Renal cortex interstitium (tissue), 15 donors: ENCODE measurements at places on chromosomes 11 and 22. TPM values are rescaled to one million over a fixed set of nuclear protein-coding genes. Genes with fewer than 3 reads are reported as not detected.

DNA sequence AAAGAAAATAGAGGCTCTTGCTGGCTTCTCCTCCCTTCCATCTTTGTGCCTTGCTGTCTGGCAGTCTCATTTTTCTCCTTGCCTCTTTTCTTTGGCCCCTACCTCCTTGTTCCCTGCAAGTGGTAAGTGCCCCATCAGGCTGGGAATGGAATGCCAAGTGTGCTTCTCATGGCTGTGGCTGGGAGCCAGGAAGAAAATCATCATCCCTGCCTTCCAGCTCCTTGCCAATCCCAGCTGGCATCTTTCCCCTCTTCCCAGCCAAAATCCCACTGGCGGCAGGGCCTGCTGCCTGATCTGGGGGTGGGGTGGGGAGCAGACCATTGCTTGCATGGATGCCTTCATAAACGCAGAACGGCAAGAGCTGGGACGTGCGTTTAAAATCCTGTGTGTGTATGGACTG, 27.0 kb upstream of the SLC25A18 start:
- DNase-seq: no peak

GRCh38 chr11:61793083-61793828, 545 bp downstream of the FEN1 start:
- no peak for DNase-seq

DNA sequence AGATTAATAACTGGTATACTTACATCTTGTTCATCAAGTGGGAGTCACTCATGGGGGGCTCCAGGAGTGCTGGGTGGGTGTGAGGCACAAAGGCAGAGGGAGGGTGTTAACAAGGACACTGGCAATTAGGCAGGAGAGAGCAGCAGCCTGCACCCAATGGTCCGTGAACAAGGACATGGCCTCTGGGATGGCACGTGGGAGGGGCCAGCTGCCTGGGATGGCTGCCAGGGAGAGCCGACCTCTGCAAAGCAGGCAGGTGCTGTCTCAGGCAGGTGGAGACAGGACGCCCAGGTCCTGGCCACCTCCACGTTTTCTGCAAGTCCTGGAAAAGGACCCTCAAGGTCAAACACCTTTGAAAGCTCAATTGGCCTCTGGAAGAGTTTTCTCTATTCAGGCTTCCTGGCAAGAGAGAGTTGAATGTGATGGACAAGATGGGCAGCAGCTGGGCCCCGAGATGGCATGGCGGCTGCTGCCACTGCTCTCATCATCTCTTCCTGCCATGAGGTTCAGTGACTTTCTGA, 257.1 kb downstream of the BUD13 start:
- DNase-seq: no peak

DNA sequence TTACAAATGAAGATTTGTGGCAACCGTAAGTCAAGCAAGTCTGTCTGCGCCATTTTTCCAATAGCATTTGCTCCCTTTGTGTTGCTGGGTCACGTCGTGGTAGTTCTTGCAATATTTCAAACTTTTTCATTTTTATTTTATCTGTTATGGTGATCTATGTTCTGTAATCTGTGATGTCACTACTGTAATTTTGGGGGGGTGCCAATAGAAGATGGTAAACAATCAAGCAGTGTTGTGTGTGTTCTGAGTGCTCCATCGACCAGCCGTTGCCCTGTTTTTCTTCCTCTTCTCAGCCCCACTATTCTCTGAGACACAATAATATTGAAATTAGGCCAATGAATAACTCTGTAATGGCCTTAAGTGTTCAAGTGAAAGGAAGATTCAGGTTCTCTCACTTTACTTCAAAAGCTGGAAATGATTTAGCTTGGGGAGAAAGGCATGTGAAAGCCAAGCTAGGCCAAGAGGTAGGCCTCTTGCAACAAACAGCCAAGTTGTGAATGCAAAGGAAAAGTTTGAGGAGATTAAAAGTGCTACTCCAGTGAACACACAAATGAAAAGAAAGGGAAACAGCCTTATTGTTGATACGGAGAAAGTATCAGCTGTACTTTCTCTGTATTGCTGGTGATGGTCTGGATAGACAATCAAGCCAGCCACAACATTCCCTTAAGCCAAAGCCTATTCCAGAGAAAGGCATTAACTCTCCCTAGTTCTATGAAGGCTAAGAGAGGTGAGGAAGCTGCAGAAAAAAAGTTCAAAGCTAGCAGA, 7.5 kb downstream of the ZC3H12C start:
- DNase-seq: no peak

DNA sequence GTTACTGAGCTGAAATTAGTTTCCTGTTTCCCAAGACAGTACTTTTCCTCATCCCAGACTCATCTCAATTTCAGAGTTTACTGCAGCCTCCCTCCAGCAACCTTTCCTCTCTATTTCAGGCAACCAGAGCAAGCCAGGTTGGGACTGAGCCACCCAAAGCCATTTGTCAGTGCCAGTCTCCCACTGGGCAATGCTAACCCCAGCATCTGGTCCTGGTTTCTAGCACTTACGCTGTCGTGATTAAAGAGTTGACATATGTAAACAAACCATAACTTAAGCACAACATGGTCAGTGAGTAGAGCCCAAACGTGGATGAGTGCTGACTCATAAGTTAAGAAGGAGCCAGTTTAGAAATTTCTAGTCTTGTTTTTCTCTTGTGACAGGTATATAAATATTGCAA, 119.6 kb upstream of the BLID start:
- no peak for DNase-seq

The CCDC89 gene
- polyA plus RNA-seq: 3.2 TPM

DNA sequence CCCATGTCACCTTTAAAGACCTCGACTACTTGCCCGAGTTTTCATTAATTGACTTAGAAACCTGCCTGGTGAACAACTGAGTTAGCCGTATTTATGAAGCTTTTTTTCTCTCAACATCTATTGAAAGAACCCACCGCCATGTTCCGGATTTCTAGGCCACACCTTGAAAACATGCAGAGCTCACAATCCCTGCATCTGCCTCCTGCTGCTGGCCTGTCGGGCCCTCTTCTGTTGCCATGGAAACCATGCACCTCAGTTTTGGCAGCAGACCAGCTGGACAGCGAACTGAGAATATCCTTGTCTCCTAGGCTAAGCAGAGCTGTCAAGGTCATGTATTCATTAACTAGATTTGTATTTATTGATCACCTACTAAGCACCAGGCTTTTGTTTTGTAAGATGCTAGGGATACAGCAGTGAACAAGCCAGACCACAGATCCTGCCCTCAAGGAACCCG, 4.3 kb upstream of the PATZ1 start:
- DNase-seq: no peak

DNA sequence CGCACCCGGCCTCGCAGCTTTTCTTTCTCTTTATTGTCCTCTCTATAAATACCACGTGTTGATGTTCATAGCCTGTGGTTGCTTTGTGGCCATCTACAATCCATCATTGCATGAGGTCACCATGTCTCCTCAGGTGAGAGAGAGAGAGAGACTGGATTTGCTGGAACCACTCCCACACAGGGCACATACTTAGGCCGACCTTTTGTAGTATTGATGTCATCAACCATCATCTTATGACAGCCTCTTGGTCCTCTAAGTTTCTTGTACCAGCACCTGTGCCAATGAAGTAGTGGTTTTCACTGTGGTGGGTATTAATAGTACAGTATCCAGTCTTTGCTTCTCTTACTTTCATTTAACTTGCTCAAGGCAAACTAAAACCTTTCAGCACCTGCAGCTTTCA, 22.8 kb upstream of the P2RY6 start:
- DNase-seq: no peak

The NEFH gene
- 8.4 TPM for polyA plus RNA-seq

GRCh38 chr11:12168114-12168513, 57.7 kb downstream of the MICAL2 start:
- DNase-seq: no peak

DNA sequence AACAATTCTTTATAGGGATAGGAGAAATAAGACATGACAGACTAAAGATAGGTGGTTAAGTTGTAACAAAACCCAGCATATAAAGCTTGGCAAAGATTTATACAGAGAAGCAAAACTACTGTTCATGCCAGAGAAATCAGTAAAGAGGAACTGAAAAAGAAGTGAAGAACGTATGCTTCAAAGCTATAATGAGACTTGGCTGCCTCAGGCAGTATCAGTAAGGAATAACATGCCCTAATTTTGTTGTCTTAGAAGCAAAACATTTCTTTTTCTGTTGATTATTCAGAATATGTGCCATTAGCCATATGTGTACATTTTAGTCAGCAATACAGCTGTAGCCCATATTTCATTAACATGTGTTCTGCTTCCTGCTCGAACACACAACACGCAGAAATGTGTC, 403.2 kb downstream of the NELL1 start:
- no peak for DNase-seq

The RIBC2 gene
- polyA plus RNA-seq: 7.7 TPM

GRCh38 chr11:8068605-8069221, 12.3 kb upstream of the TUB start:
- DNase-seq: peak; percentile 85

DNA sequence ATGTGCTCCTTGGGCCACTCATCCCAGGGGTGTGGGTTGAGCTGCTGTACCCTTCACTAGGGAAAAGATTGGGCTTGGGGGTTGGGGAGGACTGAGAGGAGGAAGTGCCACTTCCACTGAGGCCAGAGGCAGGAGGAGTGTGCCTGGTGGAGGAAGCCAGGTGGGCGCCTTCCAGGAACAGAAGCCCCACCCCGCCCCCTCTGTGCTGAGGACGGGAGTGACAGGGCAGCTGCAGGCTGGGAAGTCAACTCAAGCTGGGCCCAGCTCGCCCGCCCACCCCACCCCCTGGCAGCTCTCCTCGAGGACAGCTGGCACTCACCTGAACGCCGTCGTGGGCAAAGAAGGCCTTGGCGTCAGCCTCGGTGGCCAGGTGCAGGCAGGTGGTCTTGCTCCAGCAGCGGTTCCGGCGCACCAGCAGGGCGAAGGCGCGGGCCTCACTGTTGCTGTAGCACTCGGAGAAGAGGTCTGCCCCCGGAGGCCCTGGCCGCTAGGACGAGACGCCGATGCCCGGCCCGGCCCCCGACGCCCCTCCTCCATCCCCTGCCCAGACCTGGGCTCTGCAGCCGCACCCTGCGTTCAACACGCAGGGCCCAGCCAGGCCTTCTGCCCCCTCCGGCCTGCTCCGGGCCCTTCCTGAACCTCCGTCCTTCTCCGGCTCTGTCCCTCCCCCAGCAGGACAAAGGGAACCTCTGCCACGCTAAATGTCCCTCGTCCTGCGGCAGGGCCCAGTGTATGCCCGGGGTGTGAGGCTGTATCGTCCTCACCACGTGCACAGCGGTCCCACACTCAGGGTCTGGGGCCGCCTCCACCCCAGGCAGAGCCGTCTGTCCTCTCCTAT, 13.4 kb downstream of the TSSC4 start:
- no peak for DNase-seq

The APOL4 gene
- polyA plus RNA-seq: 10.7 TPM

GRCh38 chr11:76523786-76524436, 79.1 kb downstream of the EMSY start:
- DNase-seq: no peak

DNA sequence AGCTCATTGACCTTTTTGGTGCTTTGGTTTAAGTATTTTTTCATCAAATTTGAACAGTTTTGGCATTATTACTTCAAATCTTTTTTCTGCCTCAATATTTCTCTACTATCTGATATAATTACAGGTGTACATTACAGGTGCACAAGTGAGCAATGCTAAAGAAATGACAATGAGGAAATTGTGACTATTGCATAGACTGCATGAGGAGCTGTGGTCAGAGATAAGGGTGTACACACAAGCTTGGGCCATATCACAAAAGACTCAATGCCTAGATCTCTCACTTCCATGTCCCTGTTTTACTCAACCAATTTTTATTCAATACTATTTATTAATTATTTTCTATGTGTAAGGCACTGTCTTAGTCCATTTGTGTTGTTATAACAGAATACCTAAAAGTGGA, 251.0 kb upstream of the UBASH3B start:
- no peak for DNase-seq

- DNase-seq: no peak
Measured at GRCh38 chr11:3022300-3022967, 30.3 kb upstream of the NAP1L4 start.

- no peak for DNase-seq
Measured at GRCh38 chr11:115872416-115872815, 368.2 kb upstream of the CADM1 start.

The PIK3IP1 gene
- 10.2 TPM for polyA plus RNA-seq

DNA sequence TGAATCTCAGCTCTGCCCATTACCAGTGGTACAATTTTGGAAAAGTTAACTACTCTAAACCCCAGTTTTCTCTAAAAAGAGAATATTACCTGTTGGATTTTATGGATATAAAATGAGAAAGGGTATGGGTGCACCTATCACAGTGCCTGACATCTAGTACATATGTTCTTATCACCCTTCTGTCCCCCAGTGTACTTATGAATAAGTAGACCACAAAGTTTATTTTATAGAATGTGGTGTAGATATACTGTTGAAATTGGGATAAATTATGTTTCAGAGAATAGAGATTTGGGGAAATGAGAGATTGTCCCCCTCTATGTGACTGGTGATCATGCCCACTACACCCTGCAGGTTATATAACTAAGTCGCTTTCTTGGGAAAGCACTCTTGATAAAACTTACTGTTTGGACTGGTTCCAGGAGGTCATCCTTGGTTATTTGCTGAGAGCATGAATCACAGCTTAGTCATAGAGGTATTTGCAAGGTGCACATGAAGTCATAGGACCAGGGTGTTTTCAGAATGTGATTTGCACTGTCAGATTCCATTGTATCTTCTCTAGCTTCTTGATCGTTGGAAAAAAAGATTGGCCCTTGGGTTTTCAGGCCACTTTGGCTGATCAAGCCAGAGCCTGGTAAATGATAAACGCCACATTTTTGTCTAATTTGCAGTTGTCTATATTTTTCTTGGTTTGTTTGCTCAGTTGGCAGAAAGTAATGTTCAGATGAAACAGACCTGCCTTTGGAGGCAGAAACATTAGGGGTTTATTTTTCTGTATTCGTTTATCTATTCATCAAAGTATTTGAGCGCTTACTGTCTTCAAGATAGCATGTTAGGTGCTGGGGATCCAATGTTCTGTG, 21.3 kb downstream of the STX3 start:
- DNase-seq: no peak

DNA sequence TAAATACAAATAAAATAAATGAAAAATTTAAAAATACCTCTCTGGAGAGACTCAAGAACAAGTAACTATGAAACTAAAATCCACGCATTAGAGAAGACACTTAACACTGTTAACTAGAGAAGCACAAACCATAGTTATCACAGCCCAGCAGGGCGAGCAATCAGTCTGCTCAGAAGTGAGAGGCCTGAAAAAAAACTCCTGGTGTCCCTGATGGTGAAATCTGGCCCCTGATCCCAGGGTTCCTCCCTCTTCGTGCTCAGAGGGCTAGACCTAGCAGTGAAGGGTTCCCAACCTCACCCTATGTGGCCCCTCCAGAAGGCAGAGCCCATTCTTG, 49.7 kb upstream of the VPREB1 start:
- DNase-seq: no peak

DNA sequence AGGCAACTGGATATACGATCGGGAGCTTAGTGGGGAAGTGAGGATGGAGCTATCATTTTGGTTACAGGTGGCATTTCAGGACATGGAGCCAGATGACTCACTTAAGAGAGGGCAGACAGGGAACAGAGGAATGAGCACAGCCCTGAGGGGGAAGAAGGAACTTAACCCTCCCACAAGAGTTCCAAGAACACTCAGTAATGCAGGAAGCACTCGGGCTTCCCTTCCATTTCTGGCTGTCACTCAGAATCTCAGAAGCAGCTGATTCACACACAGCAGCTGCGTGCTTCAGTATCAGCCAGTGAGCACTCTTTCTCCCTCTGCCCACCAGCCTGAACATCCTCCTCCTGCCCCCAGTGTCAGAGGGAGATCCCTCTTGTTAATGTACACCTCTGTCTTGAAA, 34.8 kb downstream of the EFCAB6 start:
- DNase-seq: no peak

- no peak for DNase-seq
Measured at GRCh38 chr11:15238856-15239255, 124.1 kb downstream of the INSC start.
